ENCODE measurements at places on chromosomes 11 and 22.

GRCh38 chr11:9962722-9963121, 298.8 kb downstream of the SWAP70 start:
- DNase-seq, result no peak

DNA sequence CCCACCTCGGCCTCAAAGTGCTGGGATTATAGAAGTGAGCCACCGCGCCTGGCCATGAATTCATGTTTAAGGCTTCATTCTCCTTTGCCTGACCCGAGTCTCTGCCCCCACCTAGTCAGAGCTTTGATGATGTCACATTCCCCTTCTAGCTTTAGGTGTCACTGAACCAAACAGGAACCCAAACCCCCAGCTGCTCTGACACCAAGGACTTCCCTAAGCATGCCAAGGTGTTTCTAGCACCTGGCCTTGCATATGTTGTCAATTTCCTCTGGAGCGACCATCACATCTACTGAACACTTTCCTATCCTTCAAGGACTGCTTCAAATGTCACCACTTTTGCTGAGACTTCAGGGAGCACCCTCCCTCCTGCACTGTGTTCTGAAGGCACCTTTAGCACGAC, 2.3 kb downstream of the F2 start:
- DNase-seq, result no peak

GRCh38 chr11:128786507-128786906, 80.6 kb downstream of the KCNJ1 start:
- DNase-seq, result no peak

GRCh38 chr11:35839368-35840161, 104.3 kb upstream of the LDLRAD3 start:
- DNase-seq, result no peak

GRCh38 chr11:5618807-5619206, 6.0 kb upstream of the TRIM34 start:
- DNase-seq, result no peak

- no peak for DNase-seq
Observed at GRCh38 chr22:31537019-31537535, 40.7 kb downstream of the SFI1 start.

DNA sequence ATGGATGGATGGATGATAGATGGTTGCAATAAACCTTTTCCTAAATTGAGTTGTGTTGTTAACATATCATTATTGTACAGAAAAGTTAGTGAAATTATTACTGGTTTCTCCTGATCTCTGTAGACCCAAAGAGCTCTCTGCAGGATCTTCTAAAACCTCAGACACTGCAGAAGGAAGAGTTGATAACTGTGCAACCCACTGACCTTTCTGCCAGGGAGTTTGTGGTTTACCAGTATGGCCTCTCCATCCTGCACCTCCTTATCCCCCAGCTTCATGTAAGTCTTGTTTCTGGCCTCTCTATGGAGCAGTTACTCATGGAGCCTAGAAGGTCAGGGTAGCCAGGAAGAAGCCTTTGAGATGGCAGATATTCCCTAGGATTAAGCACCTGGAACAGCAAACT, 45.6 kb downstream of the BTG4 start:
- no peak for DNase-seq

GRCh38 chr22:20815477-20816050, 41.7 kb downstream of the SERPIND1 start:
- no peak for DNase-seq

DNA sequence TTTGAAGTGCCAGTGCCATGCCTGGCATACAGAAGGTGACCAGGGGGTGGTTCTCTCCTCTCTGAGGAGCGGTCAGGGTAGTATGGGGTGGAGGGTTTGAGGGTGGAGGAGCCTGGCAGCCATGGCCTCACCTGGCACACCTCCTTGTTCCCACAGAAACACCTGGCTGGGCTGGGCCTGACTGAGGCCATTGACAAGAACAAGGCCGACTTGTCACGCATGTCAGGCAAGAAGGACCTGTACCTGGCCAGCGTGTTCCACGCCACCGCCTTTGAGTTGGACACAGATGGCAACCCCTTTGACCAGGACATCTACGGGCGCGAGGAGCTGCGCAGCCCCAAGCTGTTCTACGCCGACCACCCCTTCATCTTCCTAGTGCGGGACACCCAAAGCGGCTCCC, 9.6 kb downstream of the SERPINH1 start:
- no peak for DNase-seq

DNA sequence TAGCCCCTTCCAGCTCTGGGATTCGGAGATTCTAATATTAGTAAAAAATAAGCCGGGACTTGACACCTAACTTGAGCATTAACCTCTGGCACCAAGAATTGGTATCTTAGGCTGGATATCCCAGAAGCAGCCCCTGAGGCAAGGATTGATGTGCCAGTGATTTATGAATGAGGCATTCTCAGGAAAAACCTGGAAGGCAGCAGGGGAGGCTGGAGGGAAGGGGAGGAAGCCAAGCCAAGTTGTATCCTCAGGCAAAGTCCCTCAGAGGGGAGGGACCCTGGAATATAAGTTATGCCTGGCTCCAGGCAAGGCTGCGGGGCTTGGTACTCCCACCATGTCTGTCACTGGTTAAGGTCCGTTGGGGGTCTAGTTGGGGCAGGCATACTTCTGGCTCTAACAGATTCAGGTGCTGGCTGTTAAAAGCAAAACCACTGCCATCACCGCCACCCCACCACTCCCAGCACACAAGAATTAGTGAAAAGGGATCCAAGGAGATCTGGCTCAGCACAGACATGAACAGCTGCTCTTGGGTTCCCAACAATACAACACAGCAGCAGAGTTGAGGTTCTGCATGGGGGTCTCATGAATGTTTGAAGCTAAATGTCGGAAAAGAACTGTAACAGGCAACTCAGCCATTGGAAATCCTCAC, 29.8 kb downstream of the LMO2 start:
- DNase-seq, result no peak

DNA sequence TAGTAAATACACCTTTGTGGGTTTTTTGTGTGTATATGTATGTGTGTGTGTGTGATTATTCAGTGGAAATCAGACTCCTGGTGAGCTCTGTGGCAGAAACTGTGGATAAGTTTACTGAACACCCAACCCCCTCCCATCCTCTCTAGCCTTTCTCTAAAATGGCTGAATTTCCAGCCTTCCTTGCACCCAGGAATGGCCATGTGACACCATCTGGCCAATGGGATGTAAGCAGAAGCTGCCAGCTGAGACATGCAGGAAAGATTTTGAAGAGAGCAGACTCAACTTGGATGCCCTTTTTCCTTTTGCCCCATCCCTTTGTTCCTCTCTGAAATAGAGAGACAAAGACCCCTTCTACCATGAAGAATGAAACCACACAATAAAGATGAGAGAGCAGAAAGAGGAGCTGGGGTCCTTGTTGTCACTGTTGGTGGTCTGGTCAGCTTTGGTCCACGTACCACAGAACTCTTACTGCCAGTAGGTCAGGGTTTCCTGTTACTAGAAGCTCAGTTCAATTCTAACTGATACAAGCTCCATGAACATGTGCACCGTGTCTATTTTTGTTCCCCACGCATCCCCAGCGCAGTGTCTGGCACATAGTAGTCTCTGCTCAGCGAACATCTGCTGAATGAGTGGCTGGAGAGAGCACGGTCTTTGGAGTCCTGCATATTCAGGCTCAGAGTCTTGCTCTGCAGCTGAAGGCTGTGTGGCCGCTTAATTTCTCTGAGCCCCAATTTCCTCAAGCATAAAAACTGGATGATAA, 57.5 kb downstream of the SEZ6L start:
- no peak for DNase-seq

DNA sequence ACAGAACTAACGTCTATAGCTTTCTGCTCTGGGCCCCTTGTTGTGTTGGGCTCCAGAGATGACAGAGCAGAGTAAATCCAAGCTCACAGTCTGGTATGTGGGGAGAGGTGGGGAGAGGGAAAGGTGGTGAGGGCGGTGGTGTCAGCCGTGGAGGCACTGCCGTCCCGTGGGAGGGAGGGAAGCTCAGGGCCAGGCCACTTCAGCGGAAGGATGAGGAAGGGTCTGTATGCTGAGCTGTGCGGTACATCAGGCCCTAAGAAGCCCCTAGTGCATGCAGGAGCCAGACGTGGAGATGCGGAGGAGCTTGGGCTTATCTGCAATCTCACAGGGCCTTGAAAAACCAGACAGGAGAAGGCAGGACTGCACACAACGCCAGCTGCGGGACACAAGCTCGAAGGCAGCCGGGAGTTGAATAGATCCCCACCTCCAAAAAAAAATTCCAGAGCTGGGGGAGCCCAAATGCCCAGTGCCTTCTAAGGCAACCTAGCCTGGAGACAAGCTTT, 1.5 kb downstream of the KRTAP5-5 start:
- no peak for DNase-seq

DNA sequence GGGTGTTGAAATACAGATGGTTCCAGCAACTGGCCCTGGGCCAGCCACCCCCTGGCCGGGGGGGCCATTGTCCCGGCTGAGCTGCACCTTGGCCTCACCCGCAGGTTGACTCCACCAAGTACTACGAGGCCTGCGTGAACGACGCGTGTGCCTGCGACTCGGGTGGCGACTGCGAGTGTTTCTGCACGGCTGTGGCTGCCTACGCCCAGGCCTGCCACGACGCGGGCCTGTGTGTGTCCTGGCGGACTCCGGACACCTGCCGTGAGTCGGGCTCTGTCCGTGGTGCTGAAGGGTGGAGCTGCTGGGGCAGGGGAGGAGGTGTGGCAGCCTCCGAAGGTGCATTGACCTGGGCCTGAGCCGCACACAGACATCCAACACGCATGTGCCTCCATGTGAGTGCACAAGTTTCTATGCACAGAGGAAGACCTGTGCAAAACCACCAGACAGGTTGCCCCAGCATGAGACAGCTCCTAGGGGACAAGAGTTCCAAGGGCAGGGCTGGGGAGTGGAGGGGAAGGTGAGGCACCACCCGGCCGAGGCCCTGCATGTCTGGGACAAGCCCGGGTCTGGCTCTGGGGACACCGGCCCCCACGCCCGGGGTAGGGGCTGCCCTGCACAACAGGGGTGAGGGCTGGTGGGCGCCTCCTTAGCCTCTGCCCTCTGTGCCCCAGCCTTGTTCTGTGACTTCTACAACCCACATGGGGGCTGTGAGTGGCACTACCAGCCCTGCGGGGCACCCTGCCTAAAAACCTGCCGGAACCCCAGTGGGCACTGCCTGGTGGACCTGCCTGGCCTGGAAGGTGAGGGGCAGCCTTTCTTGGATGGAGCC, 16.1 kb downstream of the MUC5B start:
- DNase-seq, result peak; percentile 84

DNA sequence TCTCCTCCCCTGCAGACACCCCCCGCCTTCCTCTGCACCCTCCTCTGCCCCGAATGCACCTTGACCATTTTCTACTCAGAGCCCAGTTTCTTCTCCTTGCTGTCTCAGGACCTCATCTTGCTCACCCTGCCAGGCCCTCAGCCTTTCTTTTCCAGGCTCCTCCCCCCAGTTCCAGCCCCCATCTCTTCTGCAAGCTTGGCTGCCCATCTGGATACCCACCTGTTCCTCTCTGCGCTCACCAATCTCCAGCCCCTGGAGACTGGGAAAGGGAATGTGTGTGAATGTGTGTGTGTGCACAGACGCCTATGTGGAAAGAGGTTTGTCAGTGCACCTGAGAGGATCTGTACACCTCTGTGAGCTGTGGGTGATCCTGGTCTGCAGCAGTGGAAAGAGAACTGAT, 36.4 kb downstream of the SLC22A12 start:
- no peak for DNase-seq

DNA sequence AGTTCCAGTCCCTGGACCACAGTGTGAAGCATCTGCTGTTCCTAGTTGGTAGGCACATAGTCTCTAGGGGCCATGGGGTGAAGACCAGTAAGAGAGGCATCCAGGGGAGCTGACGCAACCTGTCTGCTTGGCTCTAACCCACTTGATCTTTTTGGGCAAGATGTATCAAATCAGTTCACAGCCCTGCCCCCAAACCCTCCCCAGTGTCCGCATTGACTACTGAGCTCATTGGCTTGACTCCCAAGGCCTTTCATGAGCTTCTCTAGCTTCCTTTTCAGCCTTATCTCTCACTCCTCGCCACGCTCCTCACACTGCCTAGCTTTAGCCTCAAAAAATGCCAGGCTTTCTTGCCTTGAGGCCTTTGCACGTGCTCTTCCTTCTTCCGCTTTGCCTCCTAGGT, 29.7 kb upstream of the ABCC8 start:
- DNase-seq, result no peak

- DNase-seq, result no peak
Observed at GRCh38 chr11:109249597-109249996, 172.4 kb upstream of the C11orf87 start.

DNA sequence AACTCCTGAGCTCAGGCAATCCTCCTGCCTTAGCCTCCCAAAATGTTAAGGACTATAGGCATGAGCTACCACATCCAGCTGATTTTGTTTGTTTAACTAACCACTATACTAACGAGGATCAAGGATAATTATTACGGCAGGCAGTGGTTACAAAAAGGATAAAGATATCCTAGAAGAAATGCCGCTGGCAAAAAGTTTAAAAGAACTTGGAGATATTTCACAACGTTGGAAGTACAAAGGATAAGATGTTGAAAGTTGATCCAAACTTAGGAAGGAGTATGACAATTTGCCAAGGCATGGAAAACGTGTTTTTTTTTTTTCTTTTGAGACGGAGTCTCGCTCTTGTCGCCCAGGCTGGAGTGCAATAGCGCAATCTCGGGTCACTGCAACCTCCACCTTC, 13.4 kb downstream of the AP5B1 start:
- DNase-seq, result no peak

DNA sequence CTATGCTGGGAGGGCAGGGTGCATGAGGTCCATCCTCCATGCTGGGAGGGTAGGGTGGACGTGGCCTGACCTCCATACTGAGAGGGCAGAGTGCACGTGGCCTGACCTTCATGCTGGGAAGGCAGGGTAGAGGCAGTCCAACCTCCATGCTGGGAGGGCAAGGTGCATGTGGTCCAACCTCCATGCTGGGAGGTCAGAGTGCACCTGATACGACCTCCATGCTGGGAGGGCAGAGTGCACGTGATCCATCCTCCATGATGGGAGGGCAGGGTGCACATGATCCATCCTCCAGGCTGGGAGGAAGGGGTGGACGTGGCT, 622.2 kb downstream of the BRD1 start:
- no peak for DNase-seq

GRCh38 chr22:24848559-24849168, 42.7 kb downstream of the SGSM1 start:
- DNase-seq, result no peak

DNA sequence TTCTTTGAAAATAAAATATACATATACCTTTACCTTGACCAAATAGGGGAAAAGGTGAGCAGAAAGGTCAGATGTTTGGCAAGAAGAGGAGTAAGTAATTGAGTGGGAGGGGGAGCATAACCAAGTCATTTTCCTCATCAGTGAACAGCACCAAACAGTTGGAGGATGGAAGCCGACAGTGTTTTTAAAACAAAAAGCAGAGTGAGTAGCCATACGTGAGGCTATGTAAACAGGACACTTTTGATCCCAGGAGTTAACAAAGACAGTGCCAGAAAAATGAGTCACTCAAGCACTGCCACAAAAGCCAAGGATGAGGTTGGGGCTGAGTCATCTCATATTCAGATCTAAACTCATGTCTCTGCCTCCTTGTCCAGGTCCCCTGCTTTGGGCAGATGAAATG, 734.7 kb downstream of the KCNA4 start:
- no peak for DNase-seq

- no peak for DNase-seq
Observed at GRCh38 chr11:94793822-94794221, 25.7 kb downstream of the AMOTL1 start.

Data from Caco-2 (cell line).